ENCODE measurements at places on chromosomes 6 and 20.
A peak's percentile ranks its signal among the peaks of the same experiment; 100 is the strongest.

- DNase-seq: no peak
Observed at GRCh38 chr6:168355716-168356522, 36.3 kb upstream of the DACT2 start.

DNA sequence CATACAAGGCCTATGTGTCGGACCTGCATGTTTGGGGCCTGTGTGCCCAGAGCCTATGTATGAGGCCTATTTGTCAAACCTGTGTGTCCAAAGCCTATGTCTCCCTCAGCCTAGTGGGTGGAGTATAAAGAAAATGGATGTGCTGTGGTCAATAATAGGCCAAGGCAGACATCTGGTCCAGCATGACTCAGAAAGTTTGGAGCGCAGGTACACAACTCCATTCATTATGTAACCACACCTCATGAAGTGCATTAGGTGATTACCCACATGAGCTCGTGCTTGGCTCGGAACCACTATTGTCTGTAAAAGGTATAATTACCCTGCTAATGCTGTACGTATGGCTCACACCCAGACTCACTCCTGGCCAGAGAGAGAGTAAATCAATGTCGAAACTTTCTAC, 302.4 kb upstream of the POU3F2 start:
- DNase-seq: no peak

- DNase-seq: no peak
Observed at GRCh38 chr20:47137231-47137870, 219.1 kb downstream of the ZMYND8 start.

DNA sequence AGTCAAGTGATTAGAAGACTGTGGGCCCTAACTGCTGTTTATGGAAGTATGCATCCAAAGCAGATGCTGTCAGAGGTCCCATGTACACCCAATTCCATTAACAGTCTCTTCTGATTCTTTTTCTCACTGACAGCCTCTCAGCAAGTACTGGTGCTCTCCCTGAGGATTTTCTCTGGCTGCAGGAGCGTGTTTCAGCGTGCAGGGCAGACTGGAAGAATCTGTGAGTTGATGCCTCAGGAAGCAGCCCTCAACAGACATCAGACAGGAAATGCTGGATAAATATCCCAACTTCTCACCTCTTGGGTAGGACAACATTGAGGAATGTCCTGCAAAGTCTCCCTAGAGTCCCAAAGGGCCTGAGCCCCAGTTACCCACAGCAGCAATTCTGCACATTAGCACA, 40.8 kb downstream of the ANKEF1 start:
- peak; percentile 77 for DNase-seq

DNA sequence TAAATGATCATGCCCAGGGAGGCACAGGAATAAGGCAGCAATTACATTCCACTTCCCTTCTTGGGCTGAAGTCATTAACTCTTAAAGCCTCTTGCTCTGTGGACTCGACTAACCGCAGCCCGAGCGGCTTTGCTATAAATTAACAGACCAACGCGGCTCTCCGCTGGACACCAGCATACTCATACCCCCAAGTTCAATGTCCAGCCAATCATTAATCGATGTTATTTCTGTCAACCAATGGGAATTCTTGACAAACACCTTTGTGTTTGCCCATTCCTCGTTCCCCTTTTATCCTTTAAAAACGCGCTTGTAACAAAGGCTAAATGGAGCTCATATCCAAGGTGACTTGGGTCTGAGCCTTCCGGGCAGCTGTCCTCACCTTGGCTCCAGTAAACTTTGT, 183.1 kb upstream of the RALGAPA2 start:
- no peak for DNase-seq

DNA sequence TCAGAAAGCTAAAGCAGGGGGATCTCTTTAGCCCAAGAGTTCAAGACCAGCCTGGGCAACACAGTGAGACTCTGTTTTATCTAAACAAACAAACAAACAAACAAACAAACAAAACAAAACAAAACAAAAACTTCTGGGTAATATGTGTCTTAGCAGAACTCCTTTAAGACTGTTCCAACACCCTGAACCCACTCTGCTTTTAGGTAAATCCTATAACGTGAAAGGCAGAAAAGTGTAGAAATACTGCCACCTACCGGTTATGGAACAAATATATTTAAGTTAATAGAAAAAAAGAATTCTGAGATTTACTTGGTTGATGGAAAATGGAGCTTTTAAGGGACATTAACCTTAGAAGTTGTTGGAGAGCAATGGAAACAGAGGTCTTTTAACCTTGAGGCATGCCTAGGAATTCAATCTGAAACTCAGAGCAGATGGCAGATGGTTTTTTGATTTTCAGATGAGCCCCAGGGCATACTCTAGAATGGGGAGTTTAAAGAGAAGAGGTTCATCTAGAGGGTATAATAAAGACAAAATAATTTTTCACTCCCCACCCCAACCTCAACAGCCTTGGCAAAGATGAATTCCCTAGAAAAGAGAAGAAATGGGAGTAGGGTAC, 38.5 kb downstream of the SOD2 start:
- peak; percentile 55 for DNase-seq

DNA sequence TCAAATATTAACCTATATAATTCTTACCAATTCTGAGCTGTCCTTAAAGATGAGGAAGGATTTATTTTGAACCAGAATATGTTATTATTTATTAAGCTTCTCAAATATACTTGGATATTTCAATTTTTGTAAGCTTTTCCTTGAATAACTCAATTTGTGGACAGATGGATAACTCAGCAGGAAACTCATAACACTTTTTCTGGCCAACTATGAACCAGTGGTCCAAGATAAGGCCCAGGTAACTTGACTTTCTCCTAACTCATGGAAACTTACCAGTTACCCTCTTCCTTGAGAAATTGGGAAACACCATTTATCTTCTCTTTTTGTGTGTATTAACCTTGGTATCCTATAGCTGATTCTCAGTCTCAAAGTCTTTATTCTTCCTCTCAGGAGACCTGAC, 427.5 kb upstream of the SYNCRIP start:
- no peak for DNase-seq

GRCh38 chr6:150280703-150281102, 88.1 kb upstream of the IYD start:
- DNase-seq: no peak

- no peak for DNase-seq
Observed at GRCh38 chr20:33858666-33859065, 47.5 kb downstream of the CHMP4B start.

DNA sequence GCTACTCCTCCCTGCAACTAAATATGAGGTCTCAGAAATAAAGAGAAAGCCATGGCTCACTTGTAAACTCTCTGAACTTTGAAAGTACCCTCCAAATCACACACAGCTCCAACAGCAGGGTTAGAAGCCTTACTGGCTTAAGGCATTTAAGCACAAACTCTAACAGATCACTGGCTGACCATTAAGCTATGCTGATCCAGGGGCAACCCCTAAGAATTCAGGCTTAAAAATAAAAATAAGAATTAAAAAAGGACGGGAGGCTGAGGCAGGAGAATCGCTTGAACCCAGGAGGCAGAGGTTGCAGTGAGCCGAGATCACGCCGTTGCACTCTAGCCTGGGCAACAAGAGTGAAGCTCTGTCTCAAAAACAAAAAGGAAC, 21.8 kb downstream of the HLA-E start:
- DNase-seq: no peak

DNA sequence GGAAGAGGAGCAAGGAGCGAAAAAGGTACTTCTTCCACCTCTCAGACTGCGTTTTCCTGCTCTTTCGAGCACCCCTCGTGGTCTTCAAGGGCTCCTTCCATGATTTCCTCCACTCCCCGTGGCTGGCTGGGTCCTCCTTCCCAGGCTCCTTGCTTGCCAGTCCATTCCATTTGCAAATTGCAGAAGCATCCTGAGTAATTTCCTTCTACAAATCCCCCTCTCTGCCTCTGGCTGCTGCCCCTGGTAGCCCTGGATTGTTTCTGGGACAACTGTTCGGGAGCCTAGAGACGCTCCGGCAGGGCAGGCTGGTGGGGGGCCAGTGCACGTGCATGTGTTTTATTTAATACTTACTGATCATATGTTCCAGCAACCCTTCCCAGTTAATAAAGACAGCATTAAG, 173.1 kb downstream of the ZMYND8 start:
- DNase-seq: no peak

DNA sequence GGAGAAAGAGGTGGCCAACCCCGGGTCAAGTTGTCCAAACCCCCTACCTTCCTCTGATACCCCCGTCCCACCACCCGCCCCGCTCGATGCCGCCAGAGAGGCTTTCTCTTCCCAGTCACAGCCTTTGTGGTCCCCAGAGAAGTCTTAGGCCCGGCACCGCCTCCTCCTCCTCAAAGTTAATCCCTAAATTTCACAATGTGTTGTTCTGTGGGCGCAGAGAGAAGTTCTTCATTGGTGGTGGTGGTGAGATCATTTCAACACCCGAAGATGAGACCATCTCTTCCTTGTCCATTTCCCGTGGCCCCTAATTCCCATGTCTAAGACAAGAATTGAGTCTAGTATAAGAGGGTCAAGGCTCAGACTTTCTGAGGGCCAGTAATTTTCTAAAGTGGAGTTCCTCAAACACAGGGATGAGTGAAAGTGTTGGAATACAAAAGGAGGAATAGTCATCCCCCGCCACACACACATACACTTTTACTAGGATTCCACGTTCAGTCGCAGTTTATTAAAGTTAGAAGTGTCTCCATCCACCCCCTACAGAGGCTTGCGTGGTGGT, 10.4 kb downstream of the TRIM31 start:
- peak; percentile 19 for DNase-seq

DNA sequence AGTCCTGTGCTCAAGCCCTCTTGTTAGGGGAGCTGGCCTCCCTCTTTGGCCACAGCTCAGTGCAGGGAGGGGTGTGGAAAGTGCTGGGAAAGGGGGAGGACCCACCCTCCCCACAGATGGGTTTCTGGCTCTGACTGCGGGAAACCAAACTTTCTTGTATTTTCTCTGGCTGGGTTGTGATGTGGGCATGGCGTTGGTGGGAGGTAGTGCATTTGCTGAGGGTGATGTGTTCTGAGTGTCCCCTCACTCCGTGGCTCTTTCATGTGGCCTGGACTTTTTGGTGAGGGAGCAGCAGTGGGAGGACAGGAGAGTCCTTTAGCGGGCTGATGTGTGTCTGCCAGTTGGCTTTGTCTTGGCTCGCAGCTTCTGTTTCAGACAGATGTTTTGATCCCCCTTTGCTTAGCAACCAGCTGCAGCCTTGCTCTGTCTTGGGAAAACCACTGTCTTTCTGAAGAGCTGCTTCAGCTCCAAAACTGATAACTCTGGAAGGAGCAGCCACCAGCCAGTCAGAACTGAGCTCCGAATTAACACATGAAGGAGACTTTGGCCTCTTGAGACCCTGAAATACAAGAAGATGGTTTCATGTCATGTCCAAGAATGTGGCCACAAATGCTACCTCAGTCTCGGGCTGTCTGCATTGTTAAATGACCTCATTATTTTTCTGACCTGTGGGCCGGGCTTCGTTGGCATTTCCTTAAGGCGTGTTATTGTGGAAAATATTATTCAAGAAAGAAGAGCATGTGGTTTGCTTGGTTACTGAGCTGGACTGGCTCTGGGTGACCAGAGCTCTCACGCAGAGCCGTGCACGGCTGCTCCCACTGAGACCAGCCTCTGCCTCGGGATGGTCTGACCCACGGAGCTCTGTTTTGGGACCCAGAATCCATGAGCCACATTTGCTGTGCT, 21.5 kb downstream of the SYNJ2 start:
- DNase-seq: no peak

DNA sequence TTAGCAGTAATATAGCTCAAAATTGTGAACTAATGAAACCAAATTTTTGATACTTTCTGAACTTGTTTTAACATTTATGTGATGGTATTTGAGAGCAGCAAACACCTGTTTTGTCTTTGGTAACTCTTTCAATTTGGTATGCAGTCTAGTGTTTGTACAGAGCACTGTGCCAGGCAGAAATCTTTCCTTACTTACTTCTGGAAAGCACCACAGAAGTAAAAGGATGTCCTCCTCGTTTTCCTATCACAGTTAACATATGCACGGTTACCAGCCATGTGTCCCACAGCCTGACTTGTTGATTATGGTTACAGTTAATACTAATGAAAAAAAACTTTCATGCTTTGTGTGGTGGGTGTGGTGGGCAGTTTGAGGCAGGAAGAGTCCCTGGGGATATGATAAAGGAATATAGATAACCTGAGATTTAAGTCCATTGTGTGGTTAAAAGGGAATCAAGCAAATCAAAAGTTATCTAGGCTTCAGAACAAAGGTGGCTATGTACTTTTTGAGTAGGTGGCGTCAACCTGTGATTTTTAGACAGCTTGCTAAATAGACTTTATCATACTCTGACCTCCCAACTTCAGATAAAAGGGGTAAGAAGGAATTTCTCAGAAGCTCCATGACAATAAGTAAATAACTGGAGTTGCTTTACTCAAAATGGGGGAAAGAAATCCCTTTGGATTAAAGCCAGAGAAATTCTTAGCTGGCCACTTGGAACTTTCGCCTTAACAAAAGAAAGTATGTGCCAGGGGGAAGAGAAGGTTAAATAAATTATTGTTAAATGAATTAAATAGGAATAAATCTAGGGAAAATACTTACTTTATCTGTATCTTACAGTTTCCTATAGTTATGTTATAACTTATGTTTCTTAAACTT, 20.1 kb upstream of the COL10A1 start:
- DNase-seq: no peak

GRCh38 chr20:57048027-57048869, 218.2 kb downstream of the BMP7 start:
- DNase-seq: no peak

DNA sequence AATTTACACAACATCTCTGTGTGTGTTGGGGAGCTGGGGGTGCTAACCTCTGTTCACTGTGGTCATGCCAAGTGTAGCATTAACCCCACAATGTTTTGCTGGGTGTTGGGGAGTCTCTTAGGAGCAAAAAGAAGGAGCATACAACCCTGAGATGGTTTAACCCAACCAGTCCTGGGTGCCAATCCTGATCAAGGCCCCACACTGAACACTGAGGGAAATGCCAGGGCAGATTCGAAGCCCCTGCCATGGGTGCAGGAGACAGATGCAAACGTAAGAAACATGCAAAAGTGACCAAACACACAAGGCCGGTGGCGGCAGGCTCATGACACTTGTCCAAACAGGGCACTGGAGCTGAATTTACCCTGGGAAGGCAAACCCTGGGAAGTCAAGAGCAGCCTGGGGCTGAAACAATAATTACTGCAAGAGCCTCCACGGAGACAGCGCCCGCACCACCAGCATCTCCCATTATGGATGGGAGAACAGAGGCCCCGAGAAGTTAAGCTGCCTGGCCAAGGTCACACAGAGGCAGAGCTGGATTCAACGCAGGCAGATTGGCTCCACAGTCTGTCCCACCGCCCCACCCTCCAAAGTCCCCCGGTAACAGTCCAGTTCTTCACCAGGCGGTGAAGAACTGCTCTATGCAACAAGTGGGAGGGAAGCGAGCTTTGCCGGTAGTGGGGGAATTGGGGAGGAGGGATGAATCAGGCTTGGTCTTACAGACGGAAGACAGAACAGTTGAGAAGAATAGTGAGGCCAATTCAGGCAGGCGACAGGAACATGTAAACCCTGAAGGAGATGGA, 8.5 kb downstream of the ACSS1 start:
- no peak for DNase-seq

DNA sequence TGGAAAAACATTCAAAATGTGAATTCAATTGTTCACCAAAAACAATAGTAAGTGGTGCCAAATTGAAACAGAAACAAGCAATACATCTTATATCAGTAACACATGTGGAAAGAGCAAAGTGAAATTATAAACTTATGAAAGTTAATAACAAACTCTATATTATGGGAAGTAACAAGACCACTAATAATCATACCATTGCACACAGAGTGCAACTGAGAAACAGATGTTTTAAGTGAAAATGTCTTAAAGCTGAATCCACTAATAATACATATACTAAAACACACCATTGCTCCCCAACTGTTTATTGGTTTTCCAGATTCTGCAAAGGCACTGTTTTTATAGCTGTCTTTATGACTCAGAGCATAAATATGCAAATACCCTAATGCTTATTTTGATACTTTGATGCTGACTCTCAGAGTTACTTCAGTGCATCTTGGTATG, 292.3 kb downstream of the RFPL4B start:
- DNase-seq: no peak

- DNase-seq: peak; percentile 32
Observed at GRCh38 chr6:4777394-4777935, 1.3 kb downstream of the CDYL start.
